ENCODE measurements at places on chromosomes 5 and 9.

GRCh38 chr9:37953775-37954437, 50.0 kb upstream of the SLC25A51 start:
- peak overlapping the region; percentile 58 for H3K27ac ChIP-seq
- H3K36me3 ChIP-seq: peaks cover 20% of the 10 kb centered on the region
- H3K4me3 ChIP-seq: no peak overlapping the region
- H3K27me3 ChIP-seq: no peaks in the 10 kb centered on the region
- no peak for DNase-seq

GRCh38 chr9:116490321-116490720, 196.8 kb upstream of the TRIM32 start:
- H3K36me3 ChIP-seq: no peaks in the 10 kb centered on the region
- no peaks in the 10 kb centered on the region for H3K4me1 ChIP-seq
- no peak for DNase-seq
- H3K27me3 ChIP-seq: no peaks in the 10 kb centered on the region
- H3K27ac ChIP-seq: no peak overlapping the region
- H3K4me3 ChIP-seq: no peak overlapping the region

DNA sequence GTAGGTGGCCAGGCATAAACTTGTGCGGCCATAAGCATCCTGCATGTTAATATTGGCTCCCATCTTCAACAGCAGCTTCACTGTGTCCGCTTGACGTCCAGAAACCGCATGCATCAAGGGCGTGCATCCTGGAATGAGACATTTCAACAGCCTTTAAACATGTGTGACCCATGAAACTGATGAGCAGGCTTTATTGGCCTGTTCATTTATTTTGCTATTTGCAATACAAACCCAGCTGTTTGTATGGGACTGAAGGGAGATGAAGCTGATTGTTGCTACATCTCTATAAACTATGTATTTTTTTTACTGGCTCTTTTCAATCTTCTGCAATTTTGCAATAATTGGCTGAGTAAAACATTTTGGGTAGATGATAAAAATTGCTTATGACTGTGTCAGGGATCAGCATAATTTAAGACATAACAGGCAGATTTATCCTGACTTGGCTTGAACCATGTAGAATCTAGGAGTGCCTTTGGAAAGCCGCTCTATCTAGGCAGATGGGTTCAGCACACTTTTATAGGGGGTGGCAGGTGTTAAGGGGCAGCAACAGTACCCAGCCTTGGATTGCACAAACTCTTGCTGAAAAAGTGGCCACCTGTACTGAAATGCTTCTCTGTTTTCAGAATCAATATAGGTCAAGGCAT, 56.9 kb downstream of the ANKRD55 start:
- no peaks in the 10 kb centered on the region for H3K27me3 ChIP-seq
- H3K36me3 ChIP-seq: no peaks in the 10 kb centered on the region
- peaks cover 18% of the 10 kb centered on the region for H3K4me1 ChIP-seq
- H3K4me3 ChIP-seq: no peak overlapping the region
- no peak for DNase-seq
- no peak overlapping the region for H3K27ac ChIP-seq

DNA sequence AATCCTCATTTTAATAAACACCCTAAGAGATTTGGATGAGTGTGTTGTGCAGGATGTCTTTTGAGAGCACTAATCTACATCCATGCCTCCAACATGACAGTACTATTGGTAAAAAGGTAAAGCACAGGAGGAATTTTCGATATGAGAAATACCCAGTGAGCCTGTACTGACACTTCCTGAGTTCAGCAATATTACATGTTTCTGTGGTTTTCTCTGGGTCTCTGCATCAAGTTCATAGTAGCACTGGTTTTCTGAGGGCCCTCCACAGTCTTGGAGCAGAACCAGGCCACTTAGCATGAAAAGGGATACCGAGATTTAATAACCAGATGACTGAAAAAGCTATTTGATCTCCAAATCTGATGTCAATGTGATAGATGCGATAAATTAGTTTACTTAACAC, 524.1 kb downstream of the TMEM38B start:
- no peaks in the 10 kb centered on the region for H3K27me3 ChIP-seq
- H3K4me1 ChIP-seq: no peaks in the 10 kb centered on the region
- H3K4me3 ChIP-seq: no peak overlapping the region

DNA sequence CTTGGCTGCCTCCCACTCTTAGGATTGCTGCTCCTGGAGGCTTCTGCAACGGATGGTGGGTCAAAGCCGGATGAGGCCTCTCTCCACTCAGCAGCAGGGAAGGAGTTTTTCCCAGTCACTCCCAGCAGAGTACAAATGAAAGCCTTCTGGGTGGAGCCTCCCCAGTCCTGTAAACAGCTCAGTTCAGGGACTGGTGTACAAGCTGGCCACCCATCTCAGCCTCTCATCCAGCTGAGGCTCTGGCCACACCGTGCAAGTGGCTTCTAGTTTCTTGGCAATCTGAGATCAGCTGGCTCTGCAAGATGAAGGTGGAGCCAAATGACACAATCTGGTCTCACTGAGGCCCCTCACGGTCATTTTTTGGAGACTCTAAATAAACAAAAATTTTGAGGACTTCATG, 10.0 kb downstream of the GPX3 start:
- H3K27ac ChIP-seq: peak overlapping the region; percentile 98
- H3K27me3 ChIP-seq: no peaks in the 10 kb centered on the region
- peak; percentile 78 for DNase-seq
- no peak overlapping the region for H3K4me3 ChIP-seq
- H3K4me1 ChIP-seq: peaks cover 55% of the 10 kb centered on the region
- peaks cover 83% of the 10 kb centered on the region for H3K36me3 ChIP-seq
